ENCODE measurements at places on chromosomes 3 and 15.

DNA sequence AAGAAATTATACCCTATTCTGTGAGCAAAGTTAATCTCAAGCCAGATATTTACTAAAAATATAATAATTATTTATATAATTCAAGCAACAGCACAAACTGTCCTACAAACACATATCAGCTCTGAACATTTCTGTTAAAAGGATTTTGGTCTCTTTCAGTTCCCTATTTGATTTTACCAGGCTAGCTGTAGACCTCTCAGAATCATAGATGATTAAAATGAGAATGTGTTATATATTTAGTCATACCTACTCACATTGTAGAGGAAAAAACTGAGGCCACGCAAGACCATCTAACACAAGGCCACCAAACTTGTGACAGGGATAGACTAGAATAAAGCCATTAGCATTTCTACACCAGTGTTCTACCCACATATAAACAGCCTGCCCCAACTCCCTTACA, 28.5 kb downstream of the ACKR4 start:
- no peak for DNase-seq

DNA sequence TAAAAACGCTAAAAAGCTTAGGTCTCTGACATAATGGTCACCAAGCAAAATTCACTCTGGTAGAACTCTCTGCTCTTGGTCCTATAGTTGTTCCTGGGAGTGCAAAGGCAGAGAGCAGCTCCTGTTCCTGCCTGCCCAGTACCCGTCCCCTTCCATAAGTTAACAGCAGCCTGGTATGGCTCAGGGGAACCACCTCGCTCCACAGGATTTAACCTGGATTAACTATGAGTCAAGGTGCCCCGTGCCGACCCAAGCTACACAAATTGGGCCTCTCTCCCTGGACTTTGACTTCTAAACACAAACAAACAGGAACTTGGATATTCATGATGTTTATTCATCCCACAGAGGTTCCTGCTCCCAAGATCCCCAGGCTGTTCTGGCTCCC, 32.1 kb downstream of the SCAP start:
- DNase-seq, result no peak

- no peak for DNase-seq
Observed at GRCh38 chr3:106025151-106025722, 156.4 kb upstream of the CBLB start.

DNA sequence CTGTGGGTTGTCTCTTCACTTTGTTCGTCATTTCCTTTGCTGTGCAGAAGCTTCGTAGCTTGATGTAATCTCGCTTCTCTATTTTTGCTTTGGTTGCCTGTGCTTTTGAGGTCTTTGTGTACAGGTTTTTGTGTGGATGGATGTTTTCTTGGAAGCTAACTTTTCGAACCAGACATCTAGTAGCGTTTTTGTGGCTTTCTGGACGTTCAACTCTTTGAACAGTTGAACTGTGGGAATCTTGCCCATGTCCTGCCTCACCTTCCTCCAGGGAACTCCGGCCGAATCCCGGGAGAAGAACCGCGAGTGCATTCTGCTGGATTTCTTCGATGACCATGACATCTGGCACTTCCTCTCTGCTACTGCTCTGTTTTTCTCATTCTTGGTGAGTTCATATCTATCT, 70.6 kb downstream of the USF3 start:
- no peak for DNase-seq

GRCh38 chr3:171731691-171732090, 78.6 kb downstream of the PLD1 start:
- DNase-seq, result no peak

DNA sequence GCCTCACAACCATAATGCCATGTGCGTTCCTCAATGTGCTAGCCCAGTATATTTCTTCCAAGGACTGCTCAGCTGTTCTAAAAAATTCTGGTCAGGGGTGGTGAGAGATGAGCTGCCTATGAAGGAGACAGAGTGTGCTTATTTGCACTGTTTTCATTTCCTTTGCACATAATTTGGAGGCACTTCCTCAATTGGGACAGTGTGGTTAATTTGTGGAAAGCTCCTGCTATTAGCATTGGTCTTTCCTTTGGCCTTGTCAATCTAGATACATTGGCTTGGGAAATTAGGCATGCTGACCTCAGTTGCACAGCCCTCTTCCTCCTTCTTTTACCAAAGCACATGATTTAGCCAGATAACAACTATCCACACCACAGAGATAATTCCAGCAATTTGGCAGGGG, 9.4 kb downstream of the FAM81A start:
- no peak for DNase-seq

DNA sequence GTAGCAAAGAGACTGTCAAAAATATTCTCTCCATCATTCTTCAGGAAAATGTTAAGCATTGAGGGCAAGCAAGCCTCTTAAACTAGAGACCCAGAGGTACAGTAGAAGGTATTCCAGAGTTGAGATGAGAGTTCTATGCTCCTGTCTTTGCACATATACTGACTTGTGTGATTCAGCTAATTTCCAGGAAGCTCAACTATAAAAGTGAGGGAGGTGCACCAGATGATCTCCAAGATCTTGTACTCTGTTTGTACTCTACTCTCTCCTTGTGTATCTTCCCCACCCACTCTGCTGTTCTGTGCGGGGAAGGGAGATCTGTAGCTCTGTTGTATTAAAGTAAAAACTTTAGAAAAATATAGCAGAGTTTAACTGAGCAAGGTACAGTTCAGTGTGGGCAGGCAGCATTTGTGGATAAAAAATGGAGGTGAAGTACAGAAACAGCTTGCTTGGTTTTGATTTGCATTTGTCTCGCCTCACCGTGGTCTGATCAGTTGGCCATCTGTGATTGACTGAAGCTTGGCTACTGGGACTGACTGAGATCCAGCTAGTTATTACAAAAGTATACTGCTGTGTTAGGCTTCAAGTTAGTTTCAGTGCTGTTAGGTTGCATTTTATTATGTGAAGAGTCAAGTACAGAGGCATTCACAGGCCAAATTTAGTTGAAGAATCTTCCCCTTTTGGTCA, 463.1 kb upstream of the GOLIM4 start:
- DNase-seq, result no peak

GRCh38 chr3:172536505-172536904, 13.3 kb upstream of the TNFSF10 start:
- no peak for DNase-seq

DNA sequence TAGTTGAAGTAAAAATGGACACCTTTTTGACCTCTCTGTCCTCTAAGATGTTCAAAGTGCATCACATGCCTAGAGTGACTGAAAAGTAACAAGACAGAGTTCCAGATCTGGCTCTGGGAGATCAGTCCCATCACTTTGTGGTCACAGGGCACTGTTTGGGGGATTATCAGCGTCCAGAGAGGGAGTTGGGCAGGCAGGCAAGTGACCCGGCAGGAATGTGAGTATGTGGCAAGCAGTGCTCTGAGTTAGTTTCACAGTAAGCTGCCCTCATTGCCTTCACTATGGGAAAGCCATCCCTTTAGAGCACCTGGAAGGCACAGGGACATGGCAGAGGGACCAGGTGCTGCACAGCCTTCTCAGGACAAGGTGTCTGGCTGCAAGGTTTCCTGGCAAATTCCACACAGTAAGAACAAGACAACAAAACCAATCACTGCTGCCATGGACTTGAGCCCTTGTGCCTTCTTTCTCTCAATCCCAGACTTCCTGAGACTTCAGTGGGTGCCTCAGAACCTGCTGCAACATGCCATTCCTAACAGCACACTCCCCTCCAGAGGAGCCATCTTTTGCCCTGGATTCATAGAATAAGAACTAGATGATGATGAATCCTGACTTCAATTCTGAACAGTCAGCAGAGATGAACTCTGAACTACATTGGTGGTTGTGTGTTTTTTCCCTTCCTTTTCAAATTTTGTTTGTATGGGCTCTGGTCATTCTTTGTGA, 55.2 kb downstream of the TIPARP start:
- no peak for DNase-seq

DNA sequence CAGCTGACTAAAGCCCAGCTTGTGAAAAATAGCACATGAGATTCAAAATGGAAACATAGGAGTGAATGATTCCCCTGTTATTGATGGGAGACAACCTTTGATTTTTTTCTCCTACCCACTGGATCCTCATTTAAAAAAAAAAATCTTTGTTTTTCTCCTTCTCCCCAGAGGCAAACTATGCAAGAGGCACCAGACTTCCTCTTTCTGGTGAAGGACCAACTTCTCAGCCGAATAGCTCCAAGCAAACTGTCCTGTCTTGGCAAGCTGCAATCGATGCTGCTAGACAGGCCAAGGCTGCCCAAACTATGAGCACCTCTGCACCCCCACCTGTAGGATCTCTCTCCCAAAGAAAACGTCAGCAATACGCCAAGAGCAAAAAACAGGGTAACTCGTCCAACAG, 2.6 kb downstream of the CACNA1D start:
- no peak for DNase-seq

DNA sequence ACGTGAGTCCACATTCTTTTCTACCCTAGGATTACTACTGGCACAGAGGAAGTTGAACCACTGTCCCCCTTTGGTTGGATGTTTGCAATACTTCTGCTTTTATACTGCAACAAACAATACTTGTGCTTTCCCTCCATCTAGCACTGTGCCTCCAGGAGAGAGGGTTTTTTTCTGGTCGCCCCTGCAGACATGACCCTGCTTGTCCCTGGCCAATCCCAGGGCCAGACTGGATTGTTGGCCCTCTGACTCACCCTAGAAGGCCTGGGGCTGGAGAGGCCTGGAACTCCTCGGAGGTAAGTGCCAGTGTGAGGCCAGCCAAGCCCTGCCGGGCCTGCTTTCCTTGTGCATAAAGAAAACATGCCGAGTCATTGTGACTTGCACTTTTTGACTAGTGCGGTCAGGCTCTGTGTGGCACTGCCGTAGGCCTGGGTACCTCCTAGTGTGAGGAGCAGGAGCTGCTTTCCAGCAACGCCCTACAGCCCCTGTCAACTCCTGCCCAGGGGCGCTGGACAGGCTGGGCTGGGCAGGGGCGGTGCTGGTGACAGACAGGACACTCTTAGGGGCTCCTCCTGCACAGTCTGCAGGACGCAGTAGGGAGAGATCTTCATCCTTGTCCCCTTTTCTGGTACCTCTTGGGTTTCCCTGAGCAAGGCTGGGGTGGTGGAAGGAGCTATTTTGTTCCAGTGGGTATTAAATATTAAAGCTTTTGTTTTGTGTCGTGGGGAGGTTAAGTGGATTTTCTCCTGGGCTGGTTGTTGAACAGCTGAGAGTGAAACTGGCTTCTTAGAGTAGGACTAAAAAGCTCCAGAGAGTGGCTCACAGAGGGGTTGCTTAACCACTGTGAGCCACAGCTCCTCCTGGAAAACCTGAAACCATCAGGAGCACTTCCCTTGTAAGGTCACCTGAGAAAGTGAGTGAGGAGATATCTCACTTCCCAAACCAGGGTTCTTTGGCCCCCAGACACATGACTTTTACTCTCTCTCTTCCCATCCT, 14.4 kb upstream of the TKT start:
- no peak for DNase-seq

- no peak for DNase-seq
Observed at GRCh38 chr3:162329514-162329913, 832.9 kb downstream of the OTOL1 start.

DNA sequence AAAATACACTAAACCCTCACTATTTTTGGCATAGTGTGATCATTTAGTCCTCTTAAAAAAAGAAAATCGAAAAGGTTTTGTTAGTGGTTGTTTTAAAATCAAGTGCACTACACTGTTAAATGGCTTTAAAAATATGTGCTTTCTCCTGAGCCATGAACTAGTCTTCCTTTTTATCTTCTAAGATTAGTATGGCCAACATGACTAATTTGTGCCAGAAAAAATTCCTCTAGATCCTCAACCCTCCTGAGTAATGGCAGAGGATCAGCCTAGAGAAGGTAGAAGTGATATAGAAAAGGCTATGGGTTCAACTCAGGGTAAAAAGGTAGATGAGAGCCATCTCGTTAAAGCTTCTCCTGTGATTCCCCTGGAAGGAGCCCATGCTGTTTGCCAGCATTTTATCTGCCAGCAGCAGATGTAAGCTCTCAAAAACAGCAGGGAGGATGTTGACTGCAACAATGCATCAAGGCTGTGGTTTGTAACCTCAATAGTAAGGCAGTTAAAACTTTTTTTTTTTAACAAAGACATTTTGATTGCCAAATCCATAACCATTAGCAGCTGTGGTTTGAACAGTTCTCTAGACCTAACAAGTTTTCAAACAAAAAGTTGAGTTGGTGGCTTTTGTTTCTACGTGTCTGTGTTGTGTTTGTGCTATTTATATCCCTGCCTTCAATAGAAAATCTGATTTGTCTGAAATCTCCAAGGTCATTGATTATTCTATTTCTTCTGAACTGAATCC, 30.2 kb upstream of the ZNF609 start:
- DNase-seq, result no peak

DNA sequence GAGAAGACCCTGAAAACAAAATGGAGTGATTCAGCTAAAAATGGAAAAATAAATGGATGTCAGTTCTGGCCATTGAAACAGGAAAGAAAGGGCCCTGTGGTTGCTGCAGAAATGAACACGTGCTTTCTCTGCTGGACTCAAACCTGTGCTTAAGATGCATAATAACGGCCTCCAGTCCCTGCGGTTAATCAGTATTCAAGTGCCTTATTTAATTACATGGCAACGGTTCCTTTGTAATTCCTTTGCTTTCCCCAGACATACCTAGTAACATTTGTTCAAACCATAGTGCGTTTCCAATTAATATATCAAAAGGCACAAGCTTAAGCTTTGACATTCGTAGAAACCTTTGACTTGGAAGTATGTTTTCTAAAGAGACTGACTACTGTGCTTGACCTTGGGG, 428.3 kb downstream of the GABRG3 start:
- DNase-seq, result no peak

DNA sequence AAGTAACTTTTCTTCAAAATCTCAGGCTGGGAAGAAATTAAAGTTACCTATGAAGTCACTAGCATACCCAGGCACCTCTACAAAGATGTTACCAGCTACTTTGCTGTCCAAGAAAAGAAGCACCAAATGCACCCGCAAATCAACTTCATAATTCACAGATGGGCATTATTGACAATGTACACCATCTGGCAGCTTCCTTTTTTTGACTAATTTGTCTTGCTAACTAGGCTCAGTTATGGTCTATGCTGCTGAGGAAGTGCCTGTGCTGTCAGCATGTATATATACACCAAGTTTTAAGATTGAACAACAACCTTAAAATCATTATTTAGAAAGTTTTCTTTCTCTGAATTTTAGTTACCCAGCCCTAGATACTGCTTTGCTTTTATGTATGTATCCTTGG, 93.8 kb downstream of the NSUN3 start:
- no peak for DNase-seq

- DNase-seq, result no peak
Observed at GRCh38 chr3:31918179-31919150, 62.6 kb downstream of the OSBPL10 start.

GRCh38 chr3:98763819-98764418, 779 bp downstream of the ST3GAL6 start:
- no peak for DNase-seq

DNA sequence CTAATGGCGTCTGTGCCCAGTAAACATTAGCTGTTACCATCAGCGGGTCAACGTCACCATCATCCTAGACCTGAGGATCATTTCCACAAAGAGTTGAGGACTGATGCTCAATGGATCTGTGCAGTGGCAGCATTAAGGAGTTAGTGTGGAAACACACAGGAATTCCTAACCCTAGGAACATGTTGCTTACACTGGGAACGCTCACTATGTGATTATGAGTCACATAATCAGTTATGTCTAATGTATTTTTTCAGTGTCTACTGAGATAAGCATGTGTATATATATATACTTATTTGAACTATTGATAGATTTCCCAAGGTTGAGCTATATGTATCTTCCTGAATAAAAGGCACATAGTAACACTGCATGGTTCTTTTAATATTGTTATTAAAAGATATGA, 19.0 kb downstream of the ARNT2 start:
- DNase-seq, result no peak
